ENCODE measurements at places on chromosomes 6 and 20.

DNA sequence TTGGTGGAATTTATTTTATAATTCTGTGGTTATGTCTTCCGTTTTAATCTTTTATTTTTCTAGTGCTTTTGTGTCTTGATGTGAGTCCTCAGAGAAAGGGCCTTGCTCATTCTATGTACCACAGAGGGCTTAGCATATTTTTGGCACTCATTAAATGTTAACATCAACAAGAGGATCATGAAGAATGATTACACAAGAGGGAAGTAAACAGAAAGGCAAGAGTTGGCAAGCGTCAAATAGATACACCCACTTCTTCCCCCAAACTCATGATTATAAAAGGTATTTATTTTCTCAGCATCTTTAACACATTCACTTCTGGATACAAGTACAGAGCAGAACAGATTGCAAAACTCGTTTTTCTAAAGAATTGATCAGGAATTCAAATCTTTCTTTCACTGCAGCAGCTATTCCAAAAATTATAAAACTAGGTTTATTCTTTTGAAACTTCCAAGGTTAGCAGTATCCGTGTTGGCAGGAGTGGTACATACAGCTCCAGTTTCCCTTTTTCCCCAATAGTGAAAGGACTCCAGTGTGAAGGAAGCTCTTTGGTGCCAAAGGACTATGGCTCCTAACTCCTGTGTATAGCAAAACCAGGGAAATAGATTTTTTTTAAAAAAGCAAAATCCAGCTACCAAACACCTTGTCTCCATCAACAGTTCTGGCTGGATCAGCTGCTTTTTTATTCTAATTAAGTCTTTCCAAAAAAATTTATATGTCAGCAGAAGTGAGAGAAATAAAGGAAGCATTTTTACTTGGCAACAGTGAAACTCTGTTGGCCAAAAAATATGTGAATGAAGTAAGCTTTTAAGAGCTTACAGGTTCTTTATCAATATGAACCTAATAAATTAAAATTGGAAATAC is 221.9 kb downstream of the ADGRG6 start:
- DNase-seq = no peak

DNA sequence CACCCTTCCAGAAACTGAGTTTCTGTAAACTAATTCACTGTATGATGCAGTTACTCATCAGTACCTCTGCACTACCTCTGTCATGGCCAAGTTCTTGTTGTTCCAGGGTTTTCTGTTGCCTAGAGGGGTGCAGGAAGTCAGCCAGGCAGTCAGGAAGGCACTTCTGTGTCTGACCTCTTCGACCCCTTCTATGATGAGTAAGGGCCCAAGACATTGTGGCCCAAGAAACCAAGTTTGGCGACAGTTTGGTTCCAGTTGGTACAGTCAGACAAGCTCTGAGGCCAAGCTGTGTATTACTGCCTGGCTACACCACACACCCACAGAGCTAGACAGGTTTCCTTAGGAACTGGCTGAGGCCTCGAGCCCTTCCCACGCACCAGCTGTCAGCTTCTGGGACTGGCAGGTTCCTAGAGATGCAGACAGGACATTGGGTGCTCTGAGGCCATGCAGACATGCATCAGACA is 41.2 kb downstream of the TRAF3IP2 start:
- DNase-seq = no peak

DNA sequence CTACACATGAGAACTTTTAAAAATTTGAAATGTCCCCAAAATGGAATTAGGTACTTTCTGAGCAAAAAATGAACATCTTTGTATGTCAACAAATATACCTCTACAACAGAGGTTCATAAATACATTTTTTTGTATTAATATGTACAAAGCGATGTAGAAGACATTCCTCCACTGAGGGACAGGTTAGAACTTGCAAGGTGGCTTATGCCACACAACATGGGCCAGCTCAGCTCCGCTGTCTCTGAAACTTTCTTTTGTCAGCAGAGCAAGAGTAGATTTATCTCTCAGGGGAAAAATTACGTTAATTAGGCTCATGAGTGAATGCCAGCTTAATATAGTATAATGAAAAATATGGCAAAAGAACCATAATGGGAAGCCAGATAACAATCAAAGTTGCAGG is 10.6 kb upstream of the TMEM242 start:
- DNase-seq = no peak

GRCh38 chr6:136964398-136964797 is 42.3 kb downstream of the SLC35D3 start:
- no peak for DNase-seq

DNA sequence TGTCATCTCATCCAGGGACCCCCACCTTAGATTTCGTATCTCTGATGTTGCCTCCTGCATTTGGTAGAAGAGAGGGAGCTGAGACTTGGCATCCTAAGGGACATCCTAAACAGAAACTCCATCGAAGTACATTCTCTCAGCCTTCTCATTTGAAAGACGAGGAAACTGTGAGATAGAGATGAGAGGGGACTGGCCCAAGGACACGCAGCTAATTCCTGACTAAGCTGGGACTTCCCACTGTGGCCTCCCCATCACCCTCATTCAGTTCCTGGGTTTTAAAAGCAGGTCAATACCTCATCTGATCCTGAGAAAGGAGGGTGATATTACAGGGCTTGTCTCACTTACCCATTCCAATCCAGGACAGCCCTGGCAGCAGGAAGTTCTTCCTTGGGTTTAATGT is 855 bp upstream of the WFDC5 start:
- DNase-seq = no peak

DNA sequence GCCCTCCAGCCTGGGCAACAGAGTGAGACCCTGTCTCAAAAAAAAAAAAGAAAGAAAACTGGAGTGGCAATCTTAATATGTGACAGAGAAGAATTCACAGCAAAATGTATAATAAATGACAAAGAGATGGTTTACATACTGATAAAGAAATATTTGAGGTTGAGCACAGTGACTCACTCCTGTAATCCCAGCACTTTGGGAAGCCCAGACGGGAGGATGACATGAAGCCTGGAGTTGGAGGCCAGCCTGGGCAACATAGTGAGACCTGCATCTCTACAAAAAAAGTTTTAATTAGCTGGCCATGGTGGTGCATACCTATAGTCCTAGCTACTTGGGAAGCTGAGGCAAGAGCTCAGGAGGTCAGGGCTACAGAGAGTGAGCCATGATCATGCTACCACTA is 12.4 kb upstream of the DEFB118 start:
- DNase-seq = no peak

- DNase-seq = no peak
These were observed 16.5 kb upstream of the GPR6 start for GRCh38 chr6:109961611-109962041.

DNA sequence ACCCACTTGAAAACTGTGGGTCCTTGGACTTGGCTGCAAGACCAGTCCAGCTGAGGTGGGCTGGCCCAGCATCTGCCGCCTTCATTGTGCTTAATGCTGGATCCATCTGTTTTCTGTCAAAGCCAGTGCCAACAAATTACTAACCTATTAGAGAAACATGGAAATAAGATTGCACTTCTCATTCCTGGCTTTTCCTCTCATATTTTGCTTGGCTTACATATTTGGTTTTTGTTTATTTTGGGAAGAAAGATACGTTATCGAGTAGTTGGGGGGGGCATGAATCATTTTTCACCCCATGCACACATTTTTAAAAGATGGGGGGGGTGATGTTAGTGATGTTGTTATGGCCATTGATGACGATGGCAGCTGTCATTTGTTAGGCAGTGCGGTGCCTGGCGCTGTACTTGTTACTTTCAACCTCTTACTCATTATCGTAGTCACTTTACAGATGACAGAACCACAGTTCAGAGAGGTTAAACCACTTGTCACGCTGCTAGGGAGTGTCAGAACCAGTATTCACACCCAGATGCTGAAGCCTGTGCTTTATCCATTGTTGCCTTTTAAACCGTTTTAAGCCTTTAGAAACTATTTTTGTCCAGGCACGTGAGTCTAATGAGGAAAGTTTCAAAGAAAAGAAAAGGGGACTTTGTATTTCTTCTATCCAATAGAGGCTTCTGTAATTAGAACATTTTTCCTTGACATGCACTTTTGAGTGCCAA is 180.0 kb downstream of the TMEM242 start:
- no peak for DNase-seq

DNA sequence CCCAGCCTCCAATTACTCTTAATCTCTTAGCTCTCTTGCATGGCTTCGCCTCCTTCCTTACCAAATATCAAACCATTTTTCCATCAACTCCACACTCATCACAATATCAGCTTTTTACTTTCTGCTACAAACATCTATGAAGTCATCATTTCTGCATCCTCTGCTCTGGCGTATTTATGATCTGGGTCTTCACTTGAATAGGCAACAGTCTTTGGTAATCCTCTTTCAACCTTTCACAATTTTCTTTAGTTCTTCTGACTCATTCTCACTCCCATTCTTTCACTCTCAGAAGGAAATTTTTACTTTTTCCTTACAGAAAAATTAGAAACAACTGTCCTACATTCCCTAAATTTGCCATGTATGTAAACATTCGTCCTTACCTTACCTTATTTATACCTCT is 522.4 kb downstream of the HDGFL1 start:
- no peak for DNase-seq

- no peak for DNase-seq
These were observed 43.6 kb upstream of the IYD start for GRCh38 chr6:150325066-150325772.

DNA sequence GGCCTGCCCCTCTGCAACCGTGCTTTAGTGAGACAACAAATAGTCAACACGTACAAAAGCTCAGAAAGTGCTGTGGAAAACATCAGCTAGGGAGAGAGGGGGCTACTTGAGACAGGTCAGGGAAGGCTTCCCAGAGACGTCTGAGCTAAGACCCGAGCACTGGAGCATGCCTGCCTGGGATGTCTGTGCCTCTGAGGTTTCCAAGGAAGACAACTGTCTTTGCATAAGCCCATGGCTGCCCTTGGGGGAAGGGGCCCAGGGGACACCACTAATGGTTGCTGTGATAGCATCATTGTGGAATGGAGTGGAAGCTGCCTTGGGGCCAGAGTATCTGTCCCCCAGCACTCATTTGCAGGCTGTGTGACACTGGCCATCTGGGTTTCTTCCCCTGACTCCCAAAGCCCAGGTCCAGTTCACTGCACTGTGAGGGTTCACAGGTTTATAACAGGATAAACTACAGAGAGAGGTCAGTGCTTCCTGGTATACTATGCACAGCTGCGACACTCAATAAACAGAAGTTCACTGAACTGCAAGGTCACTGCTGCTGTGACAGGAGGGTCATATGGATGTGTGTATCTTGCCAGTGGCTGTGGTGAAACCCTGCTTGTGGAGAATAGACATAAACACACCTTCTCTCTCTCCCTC is 1.5 kb upstream of the ARFGEF2 start:
- DNase-seq = no peak

GRCh38 chr6:45952168-45952529 is 63.5 kb downstream of the CLIC5 start:
- DNase-seq = no peak

- no peak for DNase-seq
These were observed 149.9 kb downstream of the GPX5 start for GRCh38 chr6:28675600-28675999.

DNA sequence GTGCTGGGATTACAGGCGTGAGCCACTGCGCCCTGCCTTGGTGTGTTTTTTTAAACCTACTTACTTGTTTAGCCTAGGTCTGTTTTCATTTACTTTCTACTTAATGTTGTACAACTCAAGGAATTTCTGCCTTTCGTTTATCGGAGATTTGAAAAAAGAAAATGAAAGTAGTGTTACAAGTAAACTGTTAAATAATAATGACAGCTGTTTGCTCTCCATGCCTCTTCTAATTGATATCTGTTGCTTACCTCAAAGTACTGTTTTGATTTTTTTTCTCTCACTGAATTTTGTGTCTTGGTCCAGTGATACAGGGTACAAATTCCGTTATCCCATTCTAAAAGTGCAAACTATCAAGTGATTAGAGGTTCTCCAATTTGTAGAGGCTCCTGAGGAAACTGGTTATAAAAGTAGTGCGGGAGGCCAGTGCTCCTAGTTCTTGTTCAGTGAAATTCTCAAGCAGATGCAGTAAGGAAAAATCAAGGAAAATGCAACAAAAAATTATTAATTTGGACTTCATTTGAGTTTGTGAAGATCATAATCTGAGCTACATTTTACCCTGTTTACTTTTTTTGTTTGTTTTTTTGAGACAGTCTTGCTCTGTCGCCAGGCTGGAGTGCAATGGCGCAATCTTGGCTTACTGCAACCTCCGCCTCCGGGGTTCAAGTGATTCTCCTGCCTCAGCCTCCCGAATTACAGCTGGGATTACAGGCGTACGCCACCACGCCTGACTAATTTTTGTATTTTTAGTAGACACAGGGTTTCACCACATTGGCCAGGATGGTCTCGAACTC is 2.2 kb downstream of the UBR2 start:
- no peak for DNase-seq

GRCh38 chr20:43748274-43748673 is 21.5 kb upstream of the GTSF1L start:
- no peak for DNase-seq

- no peak for DNase-seq
These were observed 2.9 kb upstream of the HIVEP1 start for GRCh38 chr6:12009180-12009685.

DNA sequence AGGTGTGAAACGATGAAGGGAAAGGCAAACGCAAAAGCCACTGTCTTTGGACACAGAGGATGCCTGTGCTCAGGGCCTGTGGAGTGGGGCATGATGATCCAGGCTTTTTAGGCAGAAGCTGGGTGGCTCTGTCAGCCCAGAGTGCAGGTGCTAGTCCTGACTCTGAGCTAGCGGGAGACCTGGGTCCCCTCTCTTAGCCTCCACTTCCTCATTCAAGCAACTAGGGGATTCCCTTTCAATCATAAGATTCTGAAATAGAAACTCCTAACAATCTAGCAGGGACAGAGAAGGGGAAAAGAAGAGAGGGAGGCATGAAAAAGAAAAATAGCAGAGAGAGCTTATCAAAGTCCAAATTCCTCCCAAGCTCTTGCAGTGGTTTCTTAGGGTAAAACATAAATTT is 7.6 kb upstream of the HIVEP2 start:
- no peak for DNase-seq
